ENCODE measurements at places on chromosomes 1 and 21.

DNA sequence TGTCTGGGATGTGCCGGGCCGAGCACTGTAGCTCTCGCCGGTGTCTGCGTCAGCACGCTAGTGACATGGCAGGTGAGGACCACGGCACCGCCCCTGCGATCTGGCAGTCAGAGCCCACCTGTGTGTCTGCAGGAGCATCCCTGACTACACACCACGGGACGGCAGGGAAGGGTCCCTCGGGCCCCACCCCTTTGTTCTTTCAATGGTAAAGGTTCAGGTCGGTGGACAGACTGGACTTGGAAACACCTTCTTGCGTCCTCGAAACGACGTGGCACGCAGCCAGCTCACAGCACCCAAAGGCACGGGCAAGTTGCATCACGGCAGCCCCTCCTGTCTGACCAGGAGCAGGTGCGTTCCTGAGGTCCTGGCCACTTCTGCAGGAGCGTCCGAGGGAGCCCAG is 3.7 kb upstream of the SAMD11 start:
- no peak for DNase-seq

DNA sequence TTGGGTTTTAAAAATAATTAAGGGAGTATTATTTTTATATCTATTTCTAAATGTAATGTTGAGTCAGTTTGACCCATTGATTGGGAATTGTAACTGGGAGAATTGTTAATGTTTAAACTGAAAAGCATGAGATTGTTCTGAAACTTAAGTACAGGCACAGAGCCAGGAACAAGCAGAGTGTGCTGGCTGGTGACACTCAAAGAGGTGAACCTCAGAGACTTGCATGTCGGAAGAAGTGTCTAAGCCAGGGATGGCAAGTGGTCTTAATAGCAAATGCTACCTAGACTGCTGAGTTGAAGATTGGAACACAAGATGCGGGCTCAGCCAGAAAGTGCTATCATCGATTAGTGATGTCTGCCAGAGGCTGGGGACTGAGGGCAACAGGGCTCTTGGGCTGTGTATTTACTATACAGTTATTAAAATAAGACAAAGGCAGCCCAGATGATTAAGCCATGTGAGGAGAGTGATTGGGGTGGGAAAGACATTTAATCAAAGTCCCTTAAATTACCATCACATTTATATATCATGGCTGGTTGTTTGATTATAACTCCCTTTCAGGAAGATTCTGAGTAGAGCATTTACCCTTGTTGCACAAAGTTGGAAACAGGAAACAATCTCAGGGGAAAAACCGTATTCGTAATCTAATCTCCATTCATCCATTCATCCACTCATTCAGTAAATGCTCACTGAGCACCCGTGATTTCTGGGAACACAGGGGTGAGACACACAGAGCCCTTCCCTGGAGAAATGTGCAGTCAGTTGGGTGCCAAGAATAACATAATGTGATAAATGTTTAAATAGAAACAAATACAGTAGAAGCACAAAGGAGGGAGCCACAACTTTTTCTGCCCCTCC is 42.8 kb downstream of the C8A start:
- no peak for DNase-seq

GRCh38 chr1:110230381-110231199 is 20.5 kb downstream of the KCNC4 start:
- no peak for DNase-seq

DNA sequence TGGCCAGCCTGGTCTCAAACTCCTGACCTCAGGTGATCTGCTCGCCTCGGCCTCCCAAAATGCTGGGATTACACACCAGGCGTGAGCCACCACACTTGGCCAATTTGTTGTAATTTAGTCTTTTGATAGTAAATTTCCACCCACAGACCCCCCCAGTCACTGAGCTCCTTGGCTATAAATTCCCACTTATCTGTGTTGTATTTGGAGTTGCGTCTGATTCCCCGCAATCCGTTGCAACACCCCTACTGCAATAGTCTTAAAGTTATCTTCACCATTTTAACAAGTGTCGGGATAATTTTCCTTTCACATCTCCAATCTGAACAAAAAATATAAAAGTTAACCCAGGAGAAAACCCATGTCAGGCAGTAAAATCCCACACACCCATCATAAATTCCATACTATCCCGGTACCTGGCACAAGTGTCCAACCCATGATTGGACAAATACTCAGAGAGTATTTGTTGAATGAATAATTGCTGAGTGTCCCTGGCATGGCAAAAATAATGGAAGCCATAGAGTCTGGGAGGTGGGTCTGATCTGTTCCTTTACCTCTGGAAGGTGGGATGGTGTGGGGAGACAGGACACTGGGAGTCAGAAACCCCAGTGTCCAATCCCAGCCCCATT is 9.3 kb upstream of the CNR2 start:
- DNase-seq, result no peak

DNA sequence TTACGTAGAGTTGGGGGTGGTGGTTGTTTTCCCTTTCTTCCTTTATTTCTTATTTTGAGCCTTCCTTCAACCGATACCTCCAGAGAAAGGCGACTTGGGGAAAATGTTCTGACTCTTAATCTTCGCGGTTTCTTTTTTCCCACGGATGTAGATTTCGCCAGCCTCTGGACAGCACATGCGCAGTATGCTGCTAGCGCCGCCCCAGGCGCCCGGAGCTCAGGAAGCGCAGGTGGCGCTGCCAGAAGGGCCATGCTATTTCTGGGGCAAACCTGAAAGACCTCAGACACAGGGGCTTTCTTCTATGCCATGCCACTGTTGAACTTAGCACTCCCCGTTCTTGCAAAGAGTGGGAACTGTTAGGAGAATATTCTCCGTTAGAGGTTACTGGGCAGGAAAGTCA is 392.1 kb downstream of the KIF26B start:
- DNase-seq, result no peak

- no peak for DNase-seq
Measured at GRCh38 chr1:29894311-29894710, 658.0 kb downstream of the PTPRU start.

- no peak for DNase-seq
Measured at GRCh38 chr1:229347528-229347927, 4.7 kb upstream of the CCSAP start.

- no peak for DNase-seq
Measured at GRCh38 chr1:39085174-39085573, 59.0 kb downstream of the NDUFS5 start.

GRCh38 chr21:32312326-32312725 is 13.7 kb downstream of the MRAP start:
- DNase-seq, result no peak

DNA sequence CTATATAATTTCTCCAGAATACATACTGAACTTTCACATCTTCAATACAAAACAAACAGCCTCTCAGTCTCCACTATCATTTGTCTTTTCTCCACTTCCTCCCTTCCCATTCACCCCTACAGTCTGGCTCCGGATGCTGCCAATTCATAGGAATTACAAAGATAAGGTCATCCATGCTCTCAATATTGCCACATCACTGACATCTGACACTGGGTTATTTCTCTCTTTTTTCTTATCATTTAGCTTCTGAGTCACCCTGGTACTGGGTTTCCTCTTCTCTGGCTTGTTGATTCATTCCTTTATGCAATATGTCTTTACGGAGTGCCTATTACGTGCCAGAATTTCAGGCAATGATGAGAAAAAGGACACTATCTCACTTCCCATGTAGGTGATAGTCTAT is 3.1 kb upstream of the SH3BP5L start:
- DNase-seq, result peak; percentile 37

DNA sequence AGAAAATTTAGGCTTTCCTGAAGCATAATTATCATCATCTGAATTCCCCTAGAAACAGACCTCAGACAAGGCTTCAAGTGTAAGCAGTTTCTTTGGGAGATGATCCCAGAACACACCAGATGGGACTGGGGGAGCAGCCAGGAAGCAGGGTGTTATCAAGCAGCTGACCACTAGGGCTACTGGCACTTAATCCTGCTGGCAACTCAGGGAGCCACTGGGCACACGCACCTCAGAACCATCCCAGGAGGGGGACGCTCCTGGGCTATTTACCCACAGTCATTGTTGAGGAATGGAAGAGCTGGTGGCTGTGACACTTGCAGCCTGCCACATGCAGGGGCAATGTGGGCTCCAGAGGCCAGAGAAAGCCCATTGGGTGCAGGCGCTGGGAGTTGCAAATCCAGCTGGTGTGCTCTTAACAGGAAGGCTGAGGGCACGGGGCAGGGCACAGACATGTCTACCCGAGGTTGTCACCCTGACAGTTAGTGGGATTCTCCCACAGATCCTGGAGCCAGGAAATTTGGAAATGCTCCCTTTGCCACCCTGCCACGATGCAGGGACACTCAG is 15.1 kb upstream of the IL22RA1 start:
- no peak for DNase-seq
